DMS79 (cell line): ENCODE measurements at places on chromosomes 6 and 20.

DNA sequence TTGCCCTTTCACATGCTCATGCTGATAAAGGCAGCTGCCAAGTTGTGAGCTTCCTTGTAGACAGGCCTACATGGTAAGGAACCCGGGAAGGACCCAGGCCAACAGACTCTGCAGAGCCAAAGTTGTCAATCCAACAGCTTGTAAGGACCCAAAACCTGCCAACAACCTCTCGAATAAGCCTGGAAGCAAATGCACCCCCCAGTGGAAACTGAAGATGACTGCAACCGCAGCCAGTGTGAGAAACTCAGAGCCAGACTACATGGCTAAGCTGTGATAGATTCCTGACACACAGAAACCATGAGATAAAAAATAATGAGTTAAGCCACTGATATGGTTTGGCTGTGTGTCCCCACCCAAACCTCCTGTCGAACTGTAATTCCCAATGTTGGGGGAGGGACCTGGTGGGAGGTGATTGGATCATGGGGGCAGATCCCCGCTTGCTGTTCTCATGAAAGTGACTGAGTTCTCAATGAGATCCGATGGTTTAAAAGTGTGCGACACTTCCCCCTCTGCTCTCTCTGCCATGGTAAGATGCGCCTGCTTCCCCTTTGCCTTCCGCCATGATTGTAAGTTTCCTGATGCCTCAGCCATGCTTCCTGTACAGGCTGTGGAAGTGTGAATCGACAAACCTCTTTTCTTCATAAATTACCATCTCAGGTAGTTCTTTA is 18.8 kb upstream of the CLPSL2 start:
- no peak for DNase-seq

- DNase-seq, result no peak
Observed at GRCh38 chr20:22499515-22500166, 84.7 kb downstream of the FOXA2 start.

GRCh38 chr6:106688177-106688951 is 59.0 kb downstream of the QRSL1 start:
- DNase-seq, result no peak

GRCh38 chr20:61442075-61442670 is 190.1 kb downstream of the CDH4 start:
- no peak for DNase-seq

- DNase-seq, result no peak
Observed at GRCh38 chr20:48486065-48486464, 341.7 kb downstream of the PREX1 start.

DNA sequence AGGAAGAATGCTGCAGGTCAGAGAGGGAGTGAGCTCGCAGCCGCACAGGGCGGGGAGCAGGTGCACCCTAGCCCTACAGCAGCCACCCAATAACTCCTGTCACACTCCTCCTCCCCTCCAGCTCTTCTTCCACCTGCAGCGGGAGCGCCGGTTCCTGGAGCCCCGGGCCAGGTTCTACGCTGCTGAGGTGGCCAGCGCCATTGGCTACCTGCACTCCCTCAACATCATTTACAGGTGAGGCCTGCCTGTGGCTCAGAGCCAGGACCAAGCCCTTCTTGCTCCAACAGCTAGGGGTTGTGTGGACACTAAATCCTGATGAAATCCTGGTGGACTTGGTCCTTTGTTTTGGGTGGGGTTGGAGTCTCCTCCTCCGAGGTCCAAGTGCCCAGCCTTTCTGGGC is 11.7 kb downstream of the SGK2 start:
- DNase-seq, result no peak

GRCh38 chr6:130202782-130203181 is 20.0 kb downstream of the SAMD3 start:
- no peak for DNase-seq

- peak; percentile 87 for DNase-seq
Observed at GRCh38 chr6:26026833-26027490, 60.3 kb upstream of the HFE start.

- DNase-seq, result no peak
Observed at GRCh38 chr6:27761391-27761790, 150.8 kb downstream of the OR2B2 start.

GRCh38 chr6:166627875-166628801 is 1.1 kb upstream of the RPS6KA2 start:
- DNase-seq, result peak; percentile 51

- no peak for DNase-seq
Observed at GRCh38 chr20:47241345-47241781, 115.1 kb downstream of the ZMYND8 start.

GRCh38 chr6:146050168-146050567 is 21.3 kb downstream of the GRM1 start:
- no peak for DNase-seq

GRCh38 chr20:3911956-3912355 is 22.8 kb downstream of the PANK2 start:
- no peak for DNase-seq

- DNase-seq, result no peak
Observed at GRCh38 chr6:50815436-50816114, 3.1 kb upstream of the TFAP2B start.

DNA sequence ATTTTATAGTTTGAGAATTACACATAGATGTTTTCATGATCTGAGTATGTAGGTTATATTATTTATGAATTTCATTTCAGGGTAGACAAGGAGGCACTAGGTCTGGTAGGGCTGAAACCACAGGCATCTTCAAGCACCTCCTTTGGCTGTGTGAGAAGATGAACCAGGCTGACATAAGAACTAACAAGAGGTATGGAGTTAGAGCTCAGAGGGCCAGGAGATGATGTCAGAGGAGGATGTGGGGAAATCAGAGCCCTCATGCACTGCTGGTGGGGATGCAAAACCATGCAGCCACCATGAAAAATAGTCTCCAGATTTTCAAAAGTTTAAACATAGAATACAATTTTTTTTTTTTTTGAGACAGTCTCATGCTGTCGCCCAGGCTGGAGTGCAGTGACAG is 13.6 kb upstream of the RIPOR3 start:
- DNase-seq, result no peak

DNA sequence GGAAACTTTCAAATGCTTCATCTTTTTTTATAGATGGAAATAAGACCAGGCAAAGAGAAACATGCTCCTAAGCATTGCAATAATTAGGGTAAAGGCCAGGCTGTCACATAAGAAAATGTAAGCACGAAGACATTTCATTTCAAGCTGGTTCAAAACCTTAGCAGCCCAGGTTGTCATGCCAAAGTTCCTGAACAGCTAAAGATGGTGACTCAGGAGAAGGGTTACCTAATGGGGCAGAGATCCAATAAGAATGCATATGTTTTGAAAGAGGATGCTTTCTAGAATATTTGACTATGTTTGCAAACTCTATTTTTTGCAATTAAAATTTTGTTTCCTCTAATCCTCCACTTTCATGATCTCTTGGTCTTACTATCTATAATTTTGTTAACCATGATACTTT is 65.6 kb upstream of the PHACTR2 start:
- DNase-seq, result no peak

GRCh38 chr20:41316602-41317545 is 657 bp downstream of the ZHX3 start:
- DNase-seq, result no peak

DNA sequence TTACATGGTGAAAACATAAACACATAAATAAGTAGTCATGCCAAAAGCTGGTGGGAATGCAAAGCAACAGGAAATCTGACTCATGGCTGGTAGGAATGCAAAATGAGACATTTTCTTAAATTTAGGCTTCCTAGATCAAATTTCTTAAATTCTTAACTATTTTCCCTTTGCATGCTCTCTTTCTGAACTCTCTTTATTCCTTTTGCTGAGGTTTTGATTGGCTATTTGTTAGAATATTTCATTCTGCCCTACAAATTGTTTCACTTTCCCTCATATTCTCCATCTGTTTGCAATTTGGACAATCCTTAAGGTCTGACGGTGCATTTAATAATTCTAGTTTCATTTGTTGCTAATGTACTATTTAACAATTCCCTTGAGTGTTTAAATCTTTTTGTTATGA is 437.5 kb upstream of the RGS17 start:
- DNase-seq, result no peak

GRCh38 chr6:105587349-105588122 is 184.7 kb upstream of the PREP start:
- no peak for DNase-seq

GRCh38 chr20:40744072-40744817 is 55.2 kb upstream of the MAFB start:
- no peak for DNase-seq

DNA sequence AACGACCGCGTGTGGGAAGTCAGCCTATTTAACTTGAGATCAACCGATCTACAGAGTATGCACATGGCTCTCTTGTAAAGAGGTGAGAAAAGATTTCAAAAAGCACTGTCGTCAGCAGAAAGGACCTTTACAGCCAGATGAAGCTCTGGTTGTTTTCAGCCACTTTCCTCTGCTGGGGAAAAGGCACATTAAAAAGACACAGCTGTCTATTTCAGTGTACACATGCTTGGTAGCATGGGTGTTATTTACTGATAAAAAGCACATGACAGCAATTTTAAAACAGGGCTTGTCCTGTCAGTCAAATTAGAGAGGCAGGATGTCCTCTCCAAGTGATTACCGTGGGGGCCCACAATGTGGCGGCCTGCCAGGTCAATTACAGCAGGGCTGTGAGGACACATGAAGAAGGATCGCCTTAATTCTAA is 188.9 kb downstream of the PRKN start:
- DNase-seq, result no peak

GRCh38 chr6:169240125-169240524 is 13.5 kb downstream of the THBS2 start:
- DNase-seq, result no peak

GRCh38 chr6:158377860-158378259 is 65.6 kb downstream of the TULP4 start:
- no peak for DNase-seq

DNA sequence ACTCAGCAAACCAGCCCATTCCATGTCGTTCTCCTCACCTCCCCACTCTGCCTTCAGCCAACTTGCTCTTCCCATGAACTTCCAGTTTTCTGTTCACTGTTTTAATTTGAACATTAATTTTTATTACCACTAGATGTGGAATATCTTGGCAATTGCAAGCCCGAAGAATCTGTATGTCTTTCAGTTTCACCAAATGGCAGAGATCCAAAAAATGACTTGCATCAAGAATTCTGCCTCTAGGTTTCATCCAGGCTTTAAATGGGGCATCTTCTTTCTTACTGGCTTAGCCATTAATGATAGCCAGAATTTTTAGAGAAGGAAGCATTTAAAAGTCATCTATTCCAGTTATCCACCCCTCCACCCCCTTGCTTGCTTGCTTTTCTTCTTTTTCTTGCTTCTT is 39.0 kb downstream of the CAP2 start:
- no peak for DNase-seq

GRCh38 chr6:4794140-4794707 is 18.0 kb downstream of the CDYL start:
- DNase-seq, result no peak

DNA sequence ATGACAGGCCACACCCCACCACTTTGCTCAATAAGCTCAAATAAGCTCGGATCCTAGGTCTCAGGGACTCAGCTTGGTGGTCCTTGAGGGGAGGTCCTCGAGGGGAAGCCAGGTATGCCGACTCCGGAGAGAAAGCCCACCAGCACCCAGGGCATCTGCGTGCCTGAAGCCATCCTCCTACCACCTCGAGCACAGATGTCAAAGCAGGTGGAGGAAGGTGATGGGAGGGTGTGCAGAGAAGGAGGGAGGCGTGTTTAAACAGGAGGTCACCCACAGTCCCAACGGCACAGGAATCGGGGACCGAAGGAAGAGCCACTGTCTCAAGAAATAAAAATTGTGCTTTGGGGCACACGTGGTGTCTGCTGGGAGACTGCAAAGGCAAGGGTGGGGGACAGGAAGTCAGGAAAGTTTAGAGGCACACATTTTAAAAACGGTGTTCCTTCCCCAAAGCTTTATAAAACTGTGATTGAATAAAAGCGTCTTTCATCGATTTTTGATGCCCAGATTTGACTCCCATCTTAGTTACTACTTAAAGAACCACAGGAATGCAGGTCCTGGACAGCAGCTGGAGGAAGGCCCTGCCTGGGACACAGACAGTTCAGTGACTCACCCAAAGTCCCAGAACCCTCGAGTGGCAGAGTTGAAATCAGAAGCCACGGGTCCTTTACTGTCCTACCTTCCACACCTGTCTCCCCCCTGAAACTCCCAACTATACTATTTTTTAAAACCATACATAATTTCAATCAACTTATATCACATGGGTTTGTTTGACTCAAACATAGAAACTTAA is 221.0 kb upstream of the PDE10A start:
- no peak for DNase-seq

DNA sequence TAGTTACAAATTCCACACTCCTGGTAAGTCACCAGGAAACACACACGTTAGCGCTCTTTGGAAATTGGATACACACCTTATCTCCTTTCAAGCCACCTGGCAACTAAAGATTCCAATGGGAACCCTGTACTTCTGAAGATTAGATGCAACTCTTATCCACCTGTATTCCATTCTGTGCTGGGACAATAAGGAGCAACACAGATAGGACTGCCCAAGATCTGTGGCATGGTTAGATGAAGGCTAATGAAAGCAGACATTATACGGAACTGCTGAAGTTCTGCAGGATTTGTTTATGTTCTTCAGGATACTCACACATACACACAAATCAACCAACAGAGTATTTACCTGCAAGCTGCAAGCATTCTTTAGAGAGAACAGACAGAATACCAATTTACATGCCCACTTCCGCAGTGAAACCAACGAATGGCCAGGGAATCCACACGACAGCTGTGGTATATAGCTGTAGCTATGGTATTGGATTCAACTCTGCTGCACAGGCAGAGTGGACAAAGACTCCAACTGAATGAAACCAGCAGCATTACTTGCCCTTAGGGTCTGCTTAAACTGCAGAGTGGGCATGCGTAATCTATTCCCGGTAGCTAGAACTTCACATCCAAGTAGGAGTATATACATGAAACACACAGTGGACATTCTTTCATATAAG is 12.0 kb downstream of the NCOA5 start:
- DNase-seq, result no peak

GRCh38 chr20:62073323-62073722 is 7.6 kb upstream of the TAF4 start:
- DNase-seq, result no peak

DNA sequence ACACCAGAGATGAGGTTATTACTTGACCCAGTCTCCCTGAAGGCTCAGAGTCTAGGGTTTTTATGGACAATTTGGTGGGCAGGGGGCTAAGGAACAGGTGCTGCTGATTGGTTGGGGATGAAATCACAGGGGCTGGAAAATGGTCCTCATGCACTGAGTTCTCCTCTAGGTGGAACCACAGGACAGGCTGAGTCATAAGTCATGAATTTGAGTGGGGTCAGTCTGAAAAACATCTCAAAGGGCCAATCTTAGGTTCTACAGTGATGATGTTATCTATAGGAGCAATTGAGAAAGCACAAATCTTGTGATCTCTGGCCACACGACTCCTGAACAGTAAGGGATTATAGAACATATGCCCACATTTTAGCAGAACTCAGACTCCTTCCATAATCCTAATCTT is 5.9 kb upstream of the MRS2 start:
- no peak for DNase-seq

GRCh38 chr20:18712131-18712530 is 101.5 kb upstream of the SCP2D1 start:
- no peak for DNase-seq

GRCh38 chr20:1335961-1336698 is 7.2 kb upstream of the SDCBP2 start:
- DNase-seq, result no peak

GRCh38 chr6:134732763-134733162 is 217.1 kb downstream of the ALDH8A1 start:
- DNase-seq, result no peak
